ENCODE measurements at places on chromosomes 11 and 22.

- DNase-seq: no peak
Observed at GRCh38 chr11:23423656-23424055, 563.4 kb upstream of the CCDC179 start.

DNA sequence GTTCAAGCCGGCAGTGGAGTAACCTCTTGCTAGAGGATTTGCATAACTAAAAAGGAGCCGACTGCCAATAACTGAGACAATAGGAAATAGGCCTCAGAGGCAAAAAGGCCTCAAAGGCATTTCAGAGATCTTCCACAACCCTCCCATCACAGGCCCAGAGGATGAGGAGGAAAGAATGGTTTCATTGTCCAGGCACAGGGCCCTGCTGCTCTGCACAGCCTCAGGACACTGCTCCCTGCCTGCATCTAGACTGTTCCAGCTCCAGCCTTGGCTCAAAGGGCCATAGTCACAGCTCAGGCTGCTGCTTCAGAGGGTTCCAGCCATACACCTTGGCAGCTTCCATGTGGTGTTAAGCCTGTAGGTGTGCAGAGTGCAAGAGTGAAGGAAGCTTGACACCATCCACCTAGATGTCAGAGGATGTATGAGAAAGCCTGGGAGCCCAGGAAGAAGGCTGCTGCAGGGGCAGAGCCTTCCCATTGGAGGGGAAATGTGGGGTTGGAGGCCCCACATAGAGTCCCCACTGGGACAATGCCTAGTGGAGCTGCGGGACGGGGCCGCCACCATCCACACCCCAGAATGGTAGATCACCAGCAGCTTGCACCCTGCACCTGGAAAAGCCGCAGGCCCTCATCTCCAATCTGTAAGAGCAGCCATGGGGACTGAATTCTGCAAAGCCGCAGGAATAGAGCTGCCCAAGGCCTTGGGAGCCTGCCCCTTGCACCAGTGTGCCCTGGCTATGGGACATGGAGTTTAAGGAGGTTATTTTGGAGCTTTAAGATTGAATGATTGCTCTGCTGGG lies 8.2 kb upstream of the LRP5 start:
- DNase-seq: no peak

- DNase-seq: no peak
Observed at GRCh38 chr11:112363527-112363926, 102.9 kb upstream of the PLET1 start.

DNA sequence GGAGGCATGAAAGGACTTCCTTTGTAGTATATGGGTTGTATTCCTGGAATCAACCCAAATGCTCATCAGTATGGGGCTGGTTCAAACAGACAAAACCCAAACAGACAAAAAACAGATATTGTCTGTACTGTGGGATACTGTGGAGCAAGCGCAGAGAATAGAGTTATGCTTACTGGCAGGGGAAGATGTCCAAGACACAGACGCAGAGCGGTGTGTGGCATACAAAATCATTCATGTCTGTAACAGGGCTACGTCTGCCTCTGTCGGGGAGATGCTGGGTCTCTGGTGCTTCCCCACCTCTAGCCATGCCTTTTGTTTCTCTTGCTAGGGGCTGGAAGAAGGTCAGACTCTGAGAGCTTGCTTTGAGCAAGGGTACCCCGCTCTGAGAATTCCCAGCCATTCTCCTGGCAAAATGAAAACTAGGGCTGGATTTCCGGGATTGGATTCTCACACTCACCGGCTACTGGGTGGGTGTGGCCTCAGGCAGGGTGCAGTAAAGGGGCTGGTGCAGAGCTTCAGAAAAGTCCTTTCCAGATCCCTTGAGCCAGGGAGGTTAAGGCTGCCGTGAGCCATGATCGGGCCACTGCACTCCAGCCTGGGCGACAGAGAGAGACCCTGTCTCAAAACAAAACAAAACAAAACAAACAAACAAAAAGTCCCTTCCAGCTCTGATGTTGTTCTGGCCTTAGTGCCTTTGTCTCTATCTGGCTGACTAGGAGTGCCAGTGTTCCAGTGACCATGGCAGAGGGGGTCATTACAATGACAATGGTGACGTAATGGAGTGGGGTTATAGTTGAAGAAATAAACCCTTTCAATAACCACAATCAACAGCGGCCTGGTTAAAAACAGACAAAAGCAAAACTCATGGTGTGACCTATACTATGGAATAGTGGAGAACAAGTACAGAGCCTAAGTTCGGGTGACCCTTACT lies 2.9 kb upstream of the ABCC8 start:
- no peak for DNase-seq

DNA sequence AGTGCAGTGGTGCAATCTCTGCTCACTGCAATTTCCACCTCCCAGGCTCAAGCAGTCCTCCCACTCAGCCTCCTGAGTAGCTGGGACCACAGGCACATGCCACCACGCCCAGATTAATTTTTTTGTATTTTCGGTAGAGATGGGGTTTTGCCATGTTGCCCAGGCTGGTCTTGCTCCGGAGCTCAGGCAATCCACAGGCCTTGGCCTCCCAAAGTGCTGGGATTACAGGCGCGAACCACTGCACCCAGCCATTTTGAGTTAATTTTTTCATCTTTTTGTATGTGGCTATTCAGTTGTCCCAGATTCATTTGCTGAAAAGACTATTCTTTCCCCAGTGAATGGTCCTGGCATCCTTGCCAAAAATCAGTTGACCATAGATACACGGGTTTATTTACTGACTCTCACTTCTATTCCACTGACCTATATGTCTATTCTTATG lies 63.6 kb downstream of the MAPK1 start:
- no peak for DNase-seq

DNA sequence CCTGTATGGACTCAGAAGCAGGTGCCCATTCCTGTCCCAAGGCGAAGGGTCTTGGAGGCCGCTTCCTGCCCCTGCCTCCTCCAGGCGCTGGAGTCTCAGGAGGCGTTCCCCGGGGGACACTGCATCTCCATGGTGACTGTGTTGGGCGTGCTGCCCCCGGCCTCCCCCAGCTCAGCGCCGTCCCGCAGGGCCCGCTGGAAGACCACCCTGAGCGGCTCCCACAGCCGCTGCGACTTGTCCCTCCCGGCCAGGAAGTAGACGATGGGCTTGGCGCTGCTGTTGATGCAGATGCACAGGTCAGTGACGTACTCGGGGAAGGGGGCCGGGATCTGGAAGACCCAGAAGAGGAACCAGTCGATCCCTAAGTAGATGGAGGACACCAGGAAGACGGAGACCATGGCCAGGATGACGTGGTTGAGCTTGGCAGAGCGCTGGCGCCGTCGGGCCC lies 7.8 kb downstream of the MRGPRF start:
- no peak for DNase-seq

DNA sequence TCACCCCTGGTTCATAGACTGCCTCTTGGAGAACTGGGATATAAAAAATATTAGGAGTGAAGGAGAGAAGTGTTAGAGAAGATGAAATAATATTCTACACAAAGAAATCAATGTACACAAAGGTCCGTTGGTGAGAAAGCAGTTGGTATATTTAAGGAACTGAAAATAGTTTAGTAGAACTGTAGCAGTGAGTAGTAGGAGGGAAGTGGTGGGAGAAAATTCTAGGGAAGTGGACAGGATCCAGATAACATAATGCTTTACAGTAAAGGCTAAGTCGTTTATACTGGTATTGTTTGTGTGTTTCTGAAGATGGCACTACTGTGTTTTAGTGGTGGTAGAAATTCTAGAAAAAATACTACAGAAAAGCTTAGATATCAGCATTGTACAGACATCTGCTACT lies 120.8 kb upstream of the CHORDC1 start:
- DNase-seq: no peak

DNA sequence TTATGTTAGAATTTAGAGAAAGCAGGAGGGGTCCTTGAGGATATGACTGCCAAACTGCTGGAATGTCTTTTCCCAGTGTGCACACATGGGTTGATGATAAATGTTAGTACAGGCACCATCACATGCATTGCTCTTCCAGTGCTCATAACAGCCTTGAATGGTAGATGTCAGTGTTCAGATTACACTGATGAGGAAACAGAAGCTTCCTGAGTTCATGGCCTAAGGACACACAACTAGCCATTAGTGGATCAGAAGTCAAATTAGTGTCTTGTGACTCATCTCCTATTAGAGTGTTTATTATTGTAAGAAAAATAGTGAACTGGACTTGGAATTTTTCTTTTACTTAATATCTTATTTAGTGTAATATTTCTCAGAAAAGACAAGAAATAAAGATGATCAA lies 241.5 kb downstream of the DDX10 start:
- no peak for DNase-seq

- DNase-seq: no peak
Observed at GRCh38 chr11:2955906-2956476, 26.8 kb upstream of the PHLDA2 start.

DNA sequence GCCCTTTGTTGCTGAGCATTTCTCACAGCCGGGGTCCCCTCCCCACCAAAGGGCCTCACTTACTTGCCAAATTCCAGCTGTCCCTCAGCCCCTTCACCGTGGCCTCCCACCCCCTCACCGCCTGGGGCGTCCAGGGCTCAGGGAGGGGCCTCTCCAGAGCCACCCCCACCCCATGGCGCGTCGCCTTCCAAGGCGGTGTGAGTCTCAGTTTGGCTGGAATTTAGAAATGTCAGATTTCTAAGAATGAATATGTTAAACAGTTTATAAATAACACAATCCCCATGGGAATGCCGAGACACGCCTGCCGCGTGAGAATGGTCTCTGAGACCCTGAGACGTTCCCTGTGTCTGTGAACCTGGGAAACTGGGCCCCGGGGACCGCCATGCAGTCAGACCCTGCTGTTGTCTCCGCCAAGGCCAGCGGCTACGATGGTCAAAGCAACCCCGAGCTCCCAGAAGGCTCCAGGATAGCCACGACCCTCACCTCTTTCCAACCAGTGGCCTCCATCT lies 28.9 kb downstream of the CELSR1 start:
- DNase-seq: peak; percentile 24

DNA sequence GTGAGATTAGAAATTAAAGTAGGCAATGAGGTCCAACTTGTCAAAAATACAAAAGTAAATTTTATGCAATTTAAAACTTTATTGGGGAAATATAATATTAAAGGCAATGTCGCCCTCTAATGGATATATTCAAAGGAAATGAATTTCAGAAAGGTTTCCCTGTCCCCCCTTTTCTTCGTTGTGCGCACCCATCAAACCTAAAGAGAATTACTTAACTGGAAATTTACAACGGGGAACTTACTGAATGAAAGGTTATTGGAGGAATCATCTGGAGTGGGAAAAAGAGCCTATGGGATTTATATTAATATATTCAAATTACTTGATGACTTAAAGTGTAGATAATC lies 1.7 kb upstream of the ABTB2 start:
- DNase-seq: no peak

Measured in SK-N-MC (cell line).